ENCODE measurements at places on chromosomes 13 and 19.

DNA sequence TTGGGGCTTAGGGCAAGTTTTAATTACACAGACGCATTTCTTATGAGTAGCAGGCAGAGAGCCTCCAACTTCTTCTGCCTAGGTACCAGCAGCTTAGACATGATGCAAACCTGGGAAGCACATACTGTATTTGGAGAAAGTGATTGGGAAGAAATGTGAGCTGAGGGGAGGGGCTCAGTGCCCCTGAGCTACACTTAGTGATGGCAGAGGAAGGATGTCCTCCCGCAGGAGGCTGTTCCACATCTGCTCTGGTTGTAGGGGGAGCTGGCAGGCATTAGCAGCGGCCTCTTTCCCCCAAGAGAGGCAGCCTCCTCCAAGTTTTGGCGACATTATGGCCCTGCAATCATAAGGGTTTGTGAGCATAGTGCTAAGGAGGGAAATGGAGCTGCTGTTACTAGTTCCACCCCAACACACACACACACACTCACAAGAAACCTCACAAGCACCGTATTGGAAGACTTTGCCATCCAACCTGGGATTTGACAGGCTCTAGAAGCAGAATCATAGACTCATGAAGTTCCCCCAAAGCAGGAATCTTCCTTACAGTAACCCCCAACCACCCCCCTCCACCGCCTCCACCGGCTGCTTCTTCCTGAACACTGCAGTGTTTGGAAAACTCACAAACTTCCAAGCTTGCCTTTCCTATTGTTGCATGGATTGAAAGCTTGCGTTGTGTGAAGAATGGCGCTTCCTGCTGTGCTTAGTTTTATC lies 3.3 kb downstream of the ALOX5AP start:
- no peaks in the 10 kb centered on the region for H3K36me3 ChIP-seq
- peaks cover 2% of the 10 kb centered on the region for H3K4me1 ChIP-seq
- no peaks in the 10 kb centered on the region for H3K27me3 ChIP-seq
- no peak overlapping the region for H3K27ac ChIP-seq

DNA sequence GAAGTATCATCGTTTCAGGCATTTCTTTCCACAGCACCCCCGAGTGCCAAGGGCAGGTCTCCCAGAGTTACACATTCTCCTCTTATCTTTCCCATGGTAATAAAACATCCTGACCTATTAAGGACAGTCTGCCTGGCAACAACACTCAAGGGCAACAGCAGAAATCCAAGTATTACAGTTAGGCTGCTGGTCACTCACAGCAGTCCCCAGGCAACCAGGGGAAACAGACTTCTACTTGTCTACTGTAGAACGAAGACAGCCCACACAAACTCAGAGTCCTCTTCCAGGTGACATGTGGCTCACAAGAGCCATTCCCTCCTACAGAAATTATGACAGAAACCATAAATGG lies 24.3 kb downstream of the RCBTB1 start:
- H3K27ac ChIP-seq: no peak overlapping the region
- no peak overlapping the region for H3K4me3 ChIP-seq
- no peak for DNase-seq
- peaks cover 36% of the 10 kb centered on the region for H3K36me3 ChIP-seq
- H3K4me1 ChIP-seq: no peaks in the 10 kb centered on the region

- DNase-seq: no peak
- no peaks in the 10 kb centered on the region for H3K36me3 ChIP-seq
- H3K27ac ChIP-seq: no peak overlapping the region
- no peak overlapping the region for H3K4me3 ChIP-seq
- H3K4me1 ChIP-seq: no peaks in the 10 kb centered on the region
Measured at GRCh38 chr19:56720281-56720680, 48.7 kb upstream of the ZNF835 start.

GRCh38 chr13:28273919-28274318 lies 135.6 kb downstream of the PAN3 start:
- no peaks in the 10 kb centered on the region for H3K36me3 ChIP-seq
- H3K4me3 ChIP-seq: no peak overlapping the region
- no peaks in the 10 kb centered on the region for H3K4me1 ChIP-seq
- H3K27ac ChIP-seq: no peak overlapping the region

DNA sequence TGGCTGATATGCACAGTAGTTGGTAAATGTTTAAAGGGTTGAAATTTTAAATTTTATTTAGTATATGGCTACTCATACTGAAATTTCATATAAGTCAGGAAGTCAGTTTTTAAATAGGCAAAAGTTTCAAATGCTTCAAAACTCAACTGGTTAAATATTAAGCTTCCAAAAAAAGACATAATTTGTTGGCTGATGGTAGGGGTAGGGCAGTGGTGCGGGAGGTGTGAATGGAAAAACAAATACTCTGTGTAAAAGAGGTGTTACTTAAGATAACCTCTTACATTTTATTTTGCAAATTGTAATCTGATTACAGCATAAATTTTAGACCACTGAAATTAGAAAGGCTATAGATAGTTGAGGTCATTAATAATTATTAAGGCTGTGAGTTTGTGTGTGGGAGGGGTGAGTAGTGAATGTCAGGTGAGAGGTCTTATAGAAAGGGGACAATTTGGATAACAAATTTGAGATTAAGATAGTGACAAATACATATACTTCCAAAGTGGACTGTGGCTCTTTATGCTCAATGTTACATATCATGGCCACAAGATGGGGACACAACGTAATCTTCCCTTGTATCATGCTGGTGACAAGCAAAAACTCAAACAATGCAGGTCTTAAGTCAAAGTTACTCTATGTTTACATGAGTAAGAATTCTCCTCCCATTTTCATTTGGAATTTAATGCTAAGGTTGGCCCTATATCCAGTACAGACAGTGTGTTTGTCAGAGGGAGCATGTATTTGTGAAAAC lies 36.6 kb upstream of the OXGR1 start:
- no peaks in the 10 kb centered on the region for H3K4me1 ChIP-seq
- no peak for DNase-seq
- no peak overlapping the region for H3K4me3 ChIP-seq
- no peaks in the 10 kb centered on the region for H3K36me3 ChIP-seq
- no peaks in the 10 kb centered on the region for H3K27me3 ChIP-seq
- no peak overlapping the region for H3K27ac ChIP-seq

- no peak overlapping the region for H3K4me3 ChIP-seq
- no peak for DNase-seq
Measured at GRCh38 chr19:48350856-48351255, 12.9 kb downstream of the TMEM143 start.

DNA sequence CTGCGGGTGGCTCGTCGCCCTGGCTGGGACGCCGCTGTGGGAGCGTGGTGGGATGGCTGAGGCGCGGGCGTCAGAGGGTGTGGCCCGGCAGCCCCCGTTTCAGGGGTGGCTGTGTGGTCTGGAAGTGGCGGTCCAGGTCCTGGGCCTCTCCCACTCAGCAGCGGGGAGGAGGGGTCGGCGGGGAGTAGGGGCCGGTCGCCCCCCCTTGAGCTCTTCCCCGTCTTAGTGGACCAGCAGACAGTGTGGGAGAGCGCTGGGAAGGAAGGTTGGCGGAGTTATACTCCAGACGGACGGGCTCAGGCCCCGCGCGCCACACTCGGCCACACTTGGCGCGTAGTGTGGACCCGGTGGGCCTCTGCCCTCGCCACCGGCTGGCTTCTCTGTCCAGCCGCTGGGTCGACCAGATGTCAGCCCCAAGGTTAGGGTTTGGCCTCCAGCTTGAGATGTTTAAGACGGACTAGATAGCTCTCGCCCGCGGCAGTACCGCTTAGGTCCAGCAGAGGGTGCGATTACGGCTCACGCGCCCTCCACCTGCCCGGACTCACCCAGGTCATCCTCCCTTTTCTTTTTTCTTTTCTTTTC lies 21.7 kb upstream of the ZNF429 start:
- H3K4me1 ChIP-seq: no peaks in the 10 kb centered on the region
- DNase-seq: peak; percentile 60
- H3K27ac ChIP-seq: no peak overlapping the region

All from H1 (cell line).